Forelimb muscle (tissue), 1 donor: ENCODE measurements at places on chromosomes 4 and X.

- no peak for DNase-seq
These were observed 155.6 kb upstream of the PITX2 start for GRCh38 chr4:110778521-110778920.

GRCh38 chr4:37639551-37640285 is 46.5 kb downstream of the RELL1 start:
- no peak for DNase-seq

DNA sequence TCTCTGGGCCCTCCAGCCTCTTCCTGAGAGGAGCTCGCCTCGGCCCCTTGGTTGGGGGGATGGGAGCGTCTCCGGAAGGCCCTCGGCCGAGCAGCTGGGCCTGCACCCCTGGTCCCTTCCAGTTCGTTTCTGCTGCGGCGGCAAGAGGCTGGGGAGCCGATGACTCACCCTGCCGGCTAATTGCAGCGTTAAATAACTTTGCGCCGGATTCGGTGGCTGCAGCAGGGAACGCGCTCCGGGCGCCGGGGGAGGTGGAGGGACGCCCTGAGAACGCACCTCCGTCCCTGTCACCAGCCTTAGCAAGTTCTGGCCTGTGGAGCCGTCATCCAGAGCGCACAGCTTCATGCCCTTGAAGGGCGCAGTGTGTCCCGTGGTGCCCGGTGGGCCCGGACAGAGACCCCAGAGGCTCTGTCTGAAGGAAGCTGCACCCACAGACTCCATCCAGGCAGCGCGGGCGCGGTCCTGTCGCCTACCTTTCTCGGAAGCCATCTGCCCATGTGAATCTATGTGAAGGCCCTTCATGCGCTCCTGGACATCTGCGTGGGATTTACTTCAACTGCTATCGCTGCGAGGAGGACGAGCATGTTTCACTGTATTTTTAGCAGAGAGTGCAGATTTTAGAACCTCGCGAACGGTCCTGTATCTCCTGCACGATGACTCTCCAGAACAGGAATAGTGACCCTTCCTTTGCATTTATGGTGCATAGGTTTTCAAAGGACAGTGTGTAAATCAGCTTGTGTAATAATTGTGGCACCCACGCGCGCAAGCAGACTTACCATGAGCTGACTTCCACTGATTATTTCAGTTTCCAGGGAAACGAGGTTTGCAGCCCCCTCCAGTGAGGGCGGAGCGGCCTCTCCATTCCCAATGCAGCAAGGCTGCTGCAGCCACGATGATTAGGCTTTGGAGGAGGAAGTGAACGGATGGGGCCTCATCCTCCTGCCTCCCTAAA is 1.7 kb upstream of the TMEM271 start:
- no peak for DNase-seq

- DNase-seq, result no peak
These were observed 328.6 kb upstream of the ARX start for GRCh38 chrX:25344161-25344936.

GRCh38 chrX:2177541-2177940 is 323.2 kb downstream of the DHRSX start:
- DNase-seq, result no peak

DNA sequence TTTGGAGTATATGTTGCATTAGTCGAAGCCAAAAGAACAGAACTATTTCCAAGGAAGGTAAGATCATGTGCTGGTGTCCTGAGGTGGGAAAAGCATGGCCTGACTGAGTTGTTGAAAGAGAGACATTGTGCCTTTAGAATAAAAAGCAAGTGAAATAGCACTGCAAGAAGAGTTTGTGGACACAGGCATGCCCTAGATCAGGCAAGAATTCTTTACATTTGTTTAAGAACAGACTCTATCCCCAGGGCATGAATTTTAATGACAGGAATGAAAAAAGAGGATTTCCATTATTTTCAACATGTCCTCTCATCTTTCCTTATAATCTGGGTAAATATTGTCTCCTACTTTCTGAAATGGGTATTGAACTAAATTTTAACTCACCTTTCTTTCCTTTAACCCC is 516.2 kb upstream of the GALNT7 start:
- DNase-seq, result no peak

DNA sequence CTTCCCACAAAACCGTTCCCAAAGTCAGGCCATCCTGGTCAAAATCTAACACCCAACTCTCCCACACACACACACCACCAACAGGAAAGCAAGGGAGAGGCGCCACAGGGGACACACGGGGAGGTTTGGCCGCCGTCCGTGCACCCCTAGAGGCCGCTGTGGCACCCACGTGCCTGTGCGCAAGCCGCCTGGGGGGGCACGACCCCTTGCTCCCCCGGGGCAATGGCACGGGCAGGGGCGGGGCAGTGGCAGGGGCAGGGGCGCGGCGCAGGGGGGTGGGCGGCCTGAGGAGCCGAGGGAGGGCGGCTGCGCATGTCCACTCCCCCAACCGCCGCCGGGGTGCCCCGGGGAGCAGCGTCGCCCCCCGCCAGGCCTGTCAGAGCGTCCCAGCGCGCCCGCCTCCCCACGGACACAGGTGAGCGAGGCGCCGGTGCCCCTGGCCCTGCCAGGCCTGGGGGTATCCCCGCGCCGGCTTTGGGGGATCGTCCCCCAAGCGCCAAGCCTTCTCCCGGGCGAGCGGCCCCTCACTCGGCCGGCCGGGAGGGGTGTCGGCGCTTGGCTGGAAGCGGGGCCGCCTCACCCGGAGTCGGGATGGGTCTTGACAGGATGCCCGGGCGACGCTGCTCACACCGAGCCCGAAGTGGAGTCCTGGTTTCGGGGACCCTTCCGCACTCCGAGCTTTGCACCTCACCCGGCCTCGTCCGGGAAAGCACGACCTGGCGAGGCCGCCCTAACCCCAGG is at the start of gene ERAS:
ERAS (plus strand) TSS at position 379 of the 741 bp plus-strand sequence. CDS start 2,611 bp downstream, outside the sequence.
- DNase-seq, result no peak

DNA sequence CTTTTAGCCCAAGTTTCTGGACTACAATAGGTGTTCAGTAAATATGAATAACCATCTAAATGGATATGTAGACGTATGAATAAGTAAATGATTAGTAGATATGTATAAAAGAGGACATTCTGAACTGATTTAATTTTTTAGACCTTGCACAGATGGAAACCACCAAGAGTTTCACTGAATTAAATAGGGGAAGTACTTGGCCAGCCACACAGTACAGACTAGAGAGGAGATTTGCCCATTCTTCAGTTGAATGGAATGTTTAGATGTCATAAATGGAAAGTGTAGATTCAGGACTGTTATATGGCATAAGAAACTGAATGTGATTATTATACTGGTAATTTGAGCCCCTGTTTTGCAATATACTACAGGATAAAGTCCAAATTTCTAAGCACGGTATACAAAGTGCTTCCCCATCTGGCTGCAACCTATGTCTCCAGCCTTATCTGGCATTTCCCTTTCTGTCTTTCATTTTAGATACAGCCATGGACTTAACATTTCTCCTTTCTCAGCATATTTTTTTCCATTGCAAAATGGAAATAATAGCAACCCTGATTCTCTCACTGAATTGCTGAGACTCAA is 137.8 kb upstream of the HS3ST1 start:
- DNase-seq, result no peak

GRCh38 chr4:160523231-160523630 is 1420.4 kb downstream of the RAPGEF2 start:
- DNase-seq, result no peak

DNA sequence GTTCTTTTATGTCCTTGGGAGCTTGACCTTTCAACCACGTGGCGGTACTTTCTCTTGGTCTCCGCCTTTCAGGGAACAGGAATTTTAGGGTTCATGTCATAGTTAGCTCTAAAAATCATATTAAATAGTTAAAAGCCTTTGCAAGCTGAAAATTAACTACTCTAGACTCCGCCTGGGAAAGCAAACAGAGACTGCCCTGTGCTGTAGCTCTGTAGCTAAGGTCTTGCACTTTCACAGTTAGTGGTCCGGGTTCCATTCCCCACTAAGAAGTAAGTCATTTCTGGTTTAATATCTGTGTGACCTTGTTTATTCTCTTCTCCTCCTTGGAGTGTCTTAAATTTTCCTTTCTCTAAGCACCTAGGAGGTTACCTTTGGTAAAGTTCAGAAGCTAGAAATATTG is 118.2 kb downstream of the PHF8 start:
- DNase-seq, result no peak

DNA sequence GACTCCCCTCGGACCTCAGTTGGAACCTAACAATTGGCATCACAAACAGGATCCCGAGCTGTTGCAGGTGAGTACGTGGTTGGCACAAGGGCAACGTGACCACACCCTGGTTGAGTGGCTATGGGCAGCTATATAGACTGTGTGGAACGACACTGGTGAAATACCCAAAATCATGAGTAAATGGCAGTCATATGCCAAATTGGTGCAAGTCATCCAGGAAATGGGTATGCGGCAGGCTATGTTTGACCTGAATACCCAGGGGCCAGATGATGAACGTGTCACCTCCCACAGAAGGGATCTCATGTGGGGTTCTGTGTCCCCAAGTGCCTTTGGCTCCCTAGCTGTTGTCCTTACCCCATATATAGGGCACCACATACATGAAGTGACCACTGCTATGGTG is 53.2 kb upstream of the CCDC149 start:
- DNase-seq, result no peak

DNA sequence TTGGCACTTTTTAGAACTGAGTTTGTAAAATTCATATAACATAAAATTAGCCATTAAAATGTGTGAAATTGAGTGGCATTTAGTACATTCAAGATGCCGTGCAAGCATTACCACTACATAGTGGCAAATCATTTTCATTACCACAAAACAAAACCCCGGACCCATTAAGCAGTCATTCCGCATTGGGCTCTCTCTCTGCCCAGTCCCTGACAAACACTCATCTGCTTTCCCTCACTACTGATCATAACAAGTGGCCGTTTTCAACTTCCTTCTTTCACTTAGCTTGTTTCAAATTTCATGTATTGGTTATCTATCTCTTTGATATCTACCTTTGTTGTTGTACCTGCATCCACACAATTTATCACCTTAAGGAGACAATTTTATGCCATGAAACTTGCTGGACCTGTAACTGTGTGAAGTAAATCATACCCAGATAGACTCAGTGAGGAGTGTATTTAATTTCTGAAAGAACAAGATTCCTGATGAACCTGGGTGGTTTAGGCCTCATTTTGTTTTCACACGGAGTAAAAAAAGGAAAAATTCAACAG is 202.1 kb downstream of the OR13H1 start:
- DNase-seq, result no peak

GRCh38 chr4:141215030-141215429 is 5.7 kb upstream of the ZNF330 start:
- no peak for DNase-seq

GRCh38 chr4:2812612-2813354 is 19.9 kb downstream of the SH3BP2 start:
- DNase-seq, result no peak

DNA sequence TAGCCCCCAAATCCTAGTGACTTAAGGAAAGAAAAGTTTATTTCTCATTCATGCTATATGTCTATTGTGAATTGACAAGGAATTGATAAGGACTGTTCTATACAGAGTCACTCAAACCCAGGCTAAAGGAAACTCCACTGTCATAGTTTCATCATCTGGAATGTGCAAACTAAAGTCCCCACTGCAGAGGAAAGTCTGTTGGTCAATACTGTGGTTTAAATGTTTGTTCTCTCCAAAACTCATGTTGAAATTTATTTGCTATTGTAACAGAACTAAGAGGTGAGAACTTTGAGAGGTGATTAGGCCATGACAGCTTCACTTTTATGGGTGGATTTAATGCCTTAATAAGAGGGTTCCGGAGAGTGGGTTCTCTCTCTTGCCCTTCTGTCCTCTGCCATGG is 149.6 kb downstream of the COX18 start:
- DNase-seq, result no peak

GRCh38 chr4:120714417-120715010 is 208.0 kb downstream of the PRDM5 start:
- no peak for DNase-seq

DNA sequence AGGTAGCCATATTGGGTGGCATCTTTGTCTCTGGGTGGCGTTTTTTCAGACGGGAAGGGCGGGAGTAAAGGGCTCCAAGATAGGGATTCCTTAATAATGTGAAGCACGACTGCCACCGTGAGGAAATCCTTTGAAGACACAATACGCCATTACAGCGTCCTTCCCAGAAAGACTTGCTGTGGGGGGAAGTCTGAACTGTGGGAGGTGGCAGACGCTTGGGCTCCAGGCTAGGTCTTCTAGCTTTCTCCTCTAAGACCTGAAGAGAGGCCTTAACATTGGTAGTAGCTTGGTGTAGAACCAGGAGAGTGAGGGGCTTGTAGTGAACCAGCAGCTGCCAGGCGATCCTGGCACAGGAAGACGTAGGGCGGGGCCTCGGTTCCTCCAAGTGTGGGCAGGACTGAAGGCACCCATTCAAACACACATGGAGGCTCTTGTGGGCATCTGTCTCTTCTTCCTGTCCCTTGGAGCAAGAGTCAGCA is 197.3 kb downstream of the OR13H1 start:
- peak; percentile 83 for DNase-seq

GRCh38 chr4:167265231-167265630 is 30.9 kb upstream of the SPOCK3 start:
- no peak for DNase-seq

DNA sequence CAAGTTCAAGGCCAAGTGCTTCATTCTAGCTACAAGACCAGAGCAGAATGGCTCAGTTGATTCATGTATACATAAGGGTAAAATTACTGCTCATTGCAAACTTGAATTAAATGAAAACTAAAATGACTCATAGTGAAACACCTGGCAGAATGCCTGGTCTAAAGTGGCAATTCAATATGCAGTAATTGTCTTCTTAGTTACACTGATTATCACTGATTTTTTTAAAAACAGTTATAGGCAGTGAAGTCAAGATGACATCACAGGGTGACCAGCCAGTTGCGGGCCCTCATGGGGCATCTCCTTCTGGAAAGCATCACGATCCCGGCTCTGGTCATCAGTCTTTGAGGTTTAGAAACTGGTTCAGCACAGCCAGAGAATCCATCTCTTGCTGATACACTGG is 154.2 kb downstream of the RAB28 start:
- DNase-seq, result no peak

GRCh38 chr4:106329041-106329618 is 12.8 kb downstream of the AIMP1 start:
- DNase-seq, result no peak

DNA sequence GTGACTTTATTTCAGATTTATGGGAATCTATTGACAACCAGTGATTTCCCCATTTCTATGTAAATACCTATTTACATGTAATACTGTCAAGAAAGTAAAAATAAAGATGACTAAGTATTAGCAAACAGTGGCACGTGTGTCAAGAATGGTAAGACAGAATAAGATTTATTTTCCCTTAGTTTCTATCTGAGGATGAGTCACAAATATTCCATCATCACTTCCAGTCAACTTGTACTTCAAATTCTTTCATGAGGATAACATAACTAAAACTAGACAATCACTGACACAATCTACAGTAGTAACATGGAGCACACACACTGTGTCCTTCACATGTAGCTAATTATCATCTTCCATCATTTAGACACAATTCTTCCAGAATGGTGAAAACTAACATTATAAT is 625.3 kb upstream of the PCDH7 start:
- DNase-seq, result no peak

- DNase-seq, result no peak
These were observed 76.9 kb downstream of the LRRC66 start for GRCh38 chr4:51943221-51943620.
